Iris pigment epithelial cell (primary cell): ENCODE measurements at places on chromosomes 11 and 22.

DNA sequence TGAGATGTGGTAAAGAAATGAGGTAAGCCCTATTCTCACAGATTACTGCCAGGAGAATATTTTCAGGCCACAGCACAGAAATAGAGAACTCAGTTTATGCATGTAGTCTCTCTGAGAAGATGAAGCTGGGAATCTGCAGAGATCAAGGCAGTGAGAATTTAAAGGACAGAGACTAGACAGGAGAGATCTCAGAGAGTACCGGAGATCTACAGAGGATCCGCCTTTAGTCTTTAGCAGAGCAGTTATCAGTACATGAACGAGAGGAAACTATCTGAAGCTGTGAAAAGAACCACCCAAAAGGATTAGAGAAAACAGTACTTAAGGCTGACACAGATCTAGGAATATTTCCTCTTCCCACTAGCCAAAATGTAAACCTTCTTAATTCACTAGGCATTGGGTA is 101.5 kb downstream of the DLG2 start:
- DNase-seq, result no peak

- DNase-seq, result peak; percentile 67
Observed at GRCh38 chr11:102252339-102252891, 64.9 kb upstream of the BIRC3 start.

GRCh38 chr11:9170450-9170849 is 79.1 kb upstream of the SCUBE2 start:
- peak; percentile 95 for DNase-seq

GRCh38 chr11:47857892-47858543 is 9.9 kb upstream of the NUP160 start:
- peak; percentile 52 for DNase-seq

DNA sequence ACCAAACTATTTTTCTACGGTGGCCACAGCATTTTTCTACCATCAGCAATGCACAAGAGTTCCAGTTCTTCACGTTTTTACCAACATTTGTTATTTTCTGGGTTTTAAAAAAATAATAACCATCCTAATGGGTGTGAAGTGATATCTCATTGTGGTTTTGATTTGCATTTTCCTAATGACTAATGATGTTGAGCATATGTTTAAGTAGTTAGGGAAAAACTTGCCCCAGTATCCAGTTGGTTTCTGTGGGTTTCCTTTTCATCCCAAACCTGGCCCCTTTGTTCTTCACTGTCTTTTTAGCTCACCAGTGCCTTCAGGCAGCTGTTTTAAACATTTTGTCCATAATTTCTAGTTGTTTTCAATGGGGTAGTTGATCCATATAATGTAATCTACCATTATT is 14.7 kb upstream of the PTS start:
- no peak for DNase-seq

- DNase-seq, result no peak
Observed at GRCh38 chr11:117502015-117502778, 174.5 kb downstream of the CEP164 start.

- no peak for DNase-seq
Observed at GRCh38 chr22:17789379-17790200, 15.3 kb upstream of the BID start.

DNA sequence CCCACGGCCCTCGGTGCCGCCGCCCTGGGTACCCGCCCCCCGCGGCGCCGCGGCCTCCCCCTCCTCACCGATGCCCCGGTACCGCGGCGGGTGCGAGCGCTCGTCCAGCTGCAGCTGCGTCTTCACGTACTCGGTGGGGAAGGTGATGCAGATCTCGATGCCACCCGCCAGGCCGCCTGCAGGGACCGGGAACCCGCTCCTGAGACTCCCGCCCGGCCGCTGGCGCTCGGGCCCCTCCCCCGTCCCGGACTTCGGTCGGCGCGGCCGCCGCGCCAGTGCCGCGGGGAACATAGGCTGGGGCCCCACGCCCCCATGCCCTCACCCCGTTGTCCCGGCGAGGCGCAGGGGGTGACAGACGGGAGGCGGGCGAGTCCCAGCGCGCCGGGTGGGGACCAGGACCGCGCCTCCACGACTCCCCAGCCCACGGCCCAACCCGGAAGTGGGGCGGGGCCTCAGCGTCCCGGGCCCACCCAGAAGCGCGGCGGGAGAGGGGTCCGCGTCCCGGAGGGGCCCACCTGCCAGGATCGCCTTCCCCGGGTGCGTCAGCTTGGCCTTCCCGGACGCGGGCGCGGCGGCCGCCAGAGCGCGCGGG is 375 bp downstream of the SLC25A1 start:
- peak; percentile 30 for DNase-seq

DNA sequence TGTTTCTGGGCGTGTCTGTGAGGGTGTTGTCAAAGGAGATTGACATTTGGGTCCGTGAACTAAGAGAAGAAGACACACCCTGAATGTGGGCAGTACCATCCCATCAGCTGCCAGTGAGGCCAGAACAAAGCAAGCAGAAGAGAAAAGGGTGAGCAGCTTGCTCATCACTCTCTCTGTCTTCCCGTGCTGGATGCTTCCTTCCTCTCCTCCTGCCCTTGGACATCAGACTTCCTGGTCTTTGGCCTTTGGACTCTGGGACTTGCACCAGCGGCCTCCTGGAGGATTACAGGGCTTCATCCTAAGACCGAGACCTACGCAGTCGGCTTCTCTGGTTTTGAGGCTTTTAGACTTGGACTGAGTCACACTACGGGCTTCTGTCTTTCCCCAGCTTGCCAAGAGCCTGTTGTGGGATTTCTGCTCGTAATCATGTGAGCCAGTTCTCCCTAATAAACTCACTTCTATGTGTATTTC is 18.8 kb downstream of the APOL2 start:
- peak; percentile 90 for DNase-seq

DNA sequence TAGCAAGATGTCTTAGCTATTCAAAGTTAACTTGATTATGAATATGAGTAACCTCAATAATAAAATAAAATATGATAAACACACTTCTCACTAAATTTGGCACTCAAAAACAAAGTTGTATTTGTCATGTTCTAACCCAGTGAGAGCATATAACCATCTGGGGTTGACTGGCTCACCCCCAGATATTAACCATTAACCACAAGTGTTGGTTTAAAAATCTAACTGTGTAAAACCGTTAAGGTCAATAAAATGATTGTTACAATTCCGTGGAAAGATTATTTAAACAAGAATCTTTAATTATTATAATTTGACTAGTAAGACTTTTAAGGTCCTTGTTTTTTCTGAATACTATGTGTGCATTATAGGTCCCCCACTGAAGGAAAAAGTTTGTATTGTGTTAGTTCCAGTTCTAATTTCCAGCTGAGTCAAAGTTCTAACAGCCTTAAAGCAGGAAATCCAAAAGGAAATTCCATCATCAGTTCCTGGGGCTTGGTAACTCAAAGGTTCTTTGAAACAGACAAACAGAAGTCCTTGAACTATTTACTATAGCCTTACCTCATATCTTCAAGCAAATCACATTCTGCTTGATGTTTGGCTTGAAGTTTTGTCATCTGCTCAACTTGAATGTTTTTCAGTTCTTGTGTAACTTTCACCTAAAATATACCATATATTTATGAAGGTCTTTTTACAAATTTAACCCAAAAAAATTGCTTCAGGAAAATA is 2.5 kb downstream of the FCHSD2 start:
- DNase-seq, result peak; percentile 60

- DNase-seq, result no peak
Observed at GRCh38 chr11:30580573-30580972, 5.6 kb downstream of the MPPED2 start.

DNA sequence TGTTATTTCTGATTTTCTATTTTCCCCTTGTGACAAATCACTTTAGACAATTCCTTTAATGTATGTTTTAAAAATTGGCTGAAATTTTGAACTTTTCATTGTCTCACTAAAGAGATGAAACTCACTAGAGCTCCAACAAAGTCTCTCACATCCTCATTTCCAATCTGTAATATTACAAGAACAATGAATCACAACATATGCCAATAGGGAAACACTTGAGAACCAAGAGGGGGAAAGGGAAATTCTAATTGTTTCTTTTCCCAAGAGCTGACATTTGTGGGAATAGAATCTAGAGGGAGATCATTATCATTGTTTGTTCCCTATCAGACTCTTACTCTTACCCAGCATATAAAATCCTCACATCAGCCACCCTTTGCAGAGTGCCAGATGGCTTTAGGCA is 28.2 kb downstream of the OR10D3 start:
- DNase-seq, result no peak

DNA sequence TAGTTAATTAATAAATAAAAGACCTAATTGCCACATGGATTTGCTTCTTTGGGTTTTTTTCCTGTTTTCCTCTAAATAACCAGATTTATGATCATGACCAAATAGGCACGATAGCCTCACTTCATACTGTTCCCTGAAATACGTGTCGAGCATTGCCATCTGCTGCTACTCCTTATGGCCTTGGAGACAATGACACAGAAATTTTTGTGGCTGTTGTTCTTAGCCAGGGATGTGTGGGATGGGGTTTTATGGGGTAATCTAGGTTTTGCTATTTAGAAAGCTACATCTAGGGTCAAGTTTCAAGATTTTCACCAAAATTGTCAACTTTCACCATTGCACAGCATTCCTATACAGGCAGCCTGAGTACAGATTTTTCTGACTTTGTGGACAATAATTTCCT is 145.2 kb downstream of the DBX1 start:
- peak; percentile 33 for DNase-seq

GRCh38 chr11:121337740-121338272 is 45.2 kb downstream of the SC5D start:
- DNase-seq, result no peak

- peak; percentile 34 for DNase-seq
Observed at GRCh38 chr11:34953955-34954354, 37.5 kb downstream of the PDHX start.

DNA sequence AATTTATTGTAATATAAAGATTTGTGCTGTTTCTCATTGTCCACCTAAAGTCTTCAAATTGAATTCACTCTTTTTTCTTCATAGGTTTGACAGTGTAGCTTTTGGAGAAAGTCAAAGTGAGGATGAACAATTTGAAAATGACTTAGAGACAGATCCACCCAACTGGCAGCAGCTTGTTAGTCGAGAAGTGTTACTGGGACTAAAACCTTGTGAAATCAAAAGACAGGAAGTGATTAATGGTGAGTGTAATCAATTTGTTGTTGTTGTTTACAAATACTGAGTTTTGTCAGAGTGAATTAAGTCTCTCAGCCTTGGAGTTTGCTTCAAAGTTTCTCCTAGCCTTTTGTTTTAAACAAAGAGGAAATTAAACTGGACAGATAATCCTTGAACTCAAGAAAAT is 53.6 kb upstream of the GRIK4 start:
- DNase-seq, result no peak

GRCh38 chr11:45037434-45038005 is 86.8 kb upstream of the TP53I11 start:
- DNase-seq, result no peak
